ENCODE measurements at places on chromosomes 7 and 10.

- no peak for DNase-seq
Observed at GRCh38 chr7:142749218-142749993, at the start of gene PRSS1. Gene PRSS1 (plus strand): TSS chr7:142749472. CDS start chr7:142749485, 13 bp downstream.

DNA sequence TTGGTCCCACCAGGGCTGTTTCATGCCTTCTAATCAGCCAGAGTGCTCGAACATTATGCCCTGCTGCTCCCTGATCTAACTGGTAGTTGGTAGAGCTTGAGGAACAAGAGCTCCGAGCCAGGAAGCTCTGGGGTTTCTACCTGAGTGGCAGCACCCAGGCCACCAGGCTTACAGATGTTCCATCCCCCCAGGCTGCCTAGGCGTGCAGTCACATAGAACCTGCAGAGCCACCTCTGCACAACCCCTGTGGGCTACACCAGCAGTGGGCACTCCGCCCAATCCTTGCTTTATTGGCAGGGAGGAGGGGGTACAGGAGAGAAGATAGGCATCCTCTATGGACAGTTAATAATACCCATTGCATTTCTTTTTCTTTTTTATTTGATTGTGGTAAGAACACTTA is 21.8 kb downstream of the MAP3K8 start:
- DNase-seq, result no peak

GRCh38 chr7:101998029-101998905 is 180.8 kb downstream of the CUX1 start:
- no peak for DNase-seq

DNA sequence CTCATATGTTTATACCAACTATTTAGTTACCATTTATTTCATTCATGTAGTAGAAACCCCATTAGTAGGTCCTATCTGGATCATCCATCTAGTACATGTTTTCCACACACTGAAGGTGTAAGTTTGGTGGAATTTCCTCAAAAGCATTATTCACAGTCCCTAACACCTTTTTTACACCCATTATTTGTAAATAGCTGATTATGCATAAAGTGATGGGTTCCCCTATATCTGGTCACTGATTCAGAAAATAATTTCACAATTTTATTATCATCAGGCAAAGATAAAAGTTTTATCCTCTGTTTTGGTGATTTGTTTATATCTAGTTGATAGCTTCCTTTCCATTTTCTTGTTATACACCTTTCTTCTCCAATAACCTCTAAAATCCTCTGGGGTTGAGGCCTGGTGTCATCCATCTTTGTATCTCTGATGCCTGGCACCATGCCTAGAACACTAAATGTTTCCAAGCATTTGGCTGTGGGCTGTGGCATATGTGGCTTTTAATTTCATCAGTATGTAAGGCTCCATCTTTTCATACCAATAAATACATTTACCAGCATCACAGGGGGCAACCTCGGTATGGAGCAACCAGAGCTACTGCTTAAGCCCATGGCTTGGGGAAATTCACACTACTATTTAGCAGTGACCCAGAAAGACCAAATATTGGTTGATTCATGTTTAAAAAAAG is 1089.5 kb upstream of the LRRN3 start:
- DNase-seq, result no peak

DNA sequence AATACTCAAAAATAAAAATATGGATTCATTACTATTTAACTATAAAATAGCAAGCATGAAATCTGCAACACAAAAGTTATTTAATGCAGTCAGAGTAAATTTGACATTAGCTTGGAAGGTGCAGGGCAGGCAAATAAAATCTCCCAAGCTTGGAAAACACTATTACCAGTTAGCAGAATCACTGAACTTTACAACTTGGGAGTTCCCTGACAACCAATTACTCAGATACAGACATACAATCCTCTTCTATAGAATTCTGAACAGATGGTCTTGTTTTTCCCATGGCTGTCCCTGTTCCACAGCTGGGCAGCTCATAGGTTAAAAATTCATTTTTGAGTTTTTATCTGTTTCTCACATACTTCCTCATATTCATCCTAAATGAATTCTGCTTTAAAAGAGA is 1002.6 kb downstream of the SORCS3 start:
- no peak for DNase-seq

DNA sequence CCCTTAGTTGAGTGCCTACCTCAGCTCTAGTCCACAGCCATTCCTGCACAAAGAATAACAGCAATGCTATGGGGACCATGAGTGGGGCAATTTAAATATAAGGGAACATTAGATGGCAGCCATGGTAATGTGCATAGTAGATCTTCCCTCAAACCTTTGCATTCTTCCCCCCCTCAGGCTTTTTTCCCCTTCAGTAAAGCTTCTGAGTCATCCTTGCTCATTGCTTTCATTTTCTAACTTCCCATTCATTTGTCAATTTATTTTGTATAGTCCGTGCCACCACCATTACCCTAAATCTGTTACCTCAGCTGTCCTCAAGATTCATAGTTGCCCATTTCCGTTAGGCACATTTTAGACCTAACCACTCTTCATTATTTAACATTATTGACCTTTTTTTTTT is 10.7 kb downstream of the HECTD2 start:
- peak; percentile 44 for DNase-seq

Measured in A673 (cell line).